ENCODE measurements at places on chromosomes 6 and 20.

- no peak for DNase-seq
Measured at GRCh38 chr20:51738877-51739447, 29.2 kb downstream of the ATP9A start.

DNA sequence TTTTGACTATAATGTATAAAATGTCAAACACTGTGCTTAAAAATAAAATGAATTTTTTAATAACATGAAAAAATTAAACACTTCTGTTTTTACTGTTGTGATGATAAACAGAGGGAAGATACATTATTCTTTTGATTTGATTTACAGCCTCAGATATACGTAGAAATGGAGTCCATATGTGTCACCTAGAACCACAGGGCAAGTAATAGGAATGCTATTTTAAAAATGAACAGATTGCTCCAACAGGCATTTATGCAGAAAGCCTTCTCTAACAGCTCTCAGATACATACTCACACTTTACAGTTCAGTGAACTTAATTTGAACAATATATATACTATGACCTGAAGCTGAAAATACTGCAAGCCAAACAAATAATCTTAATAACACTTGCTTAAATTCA, 1551.0 kb downstream of the GRIK2 start:
- no peak for DNase-seq

DNA sequence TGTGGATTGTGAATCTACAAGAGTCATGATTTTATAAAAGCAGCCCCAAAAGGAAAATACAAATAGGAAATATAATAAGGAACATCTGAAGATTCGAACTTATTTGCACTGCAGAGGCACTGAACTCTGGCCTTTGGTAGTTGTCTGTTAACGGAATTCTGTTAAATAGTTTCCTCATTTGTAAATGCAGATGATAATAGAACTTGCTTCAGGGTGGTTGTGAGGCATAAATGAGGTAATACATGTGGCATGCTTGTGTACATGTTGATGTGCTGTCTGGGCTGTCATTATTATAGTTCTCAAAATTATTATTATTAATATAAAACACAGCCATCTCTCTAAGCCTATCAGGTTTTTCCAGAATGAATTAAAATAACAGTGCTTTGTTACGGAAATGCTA, 302.0 kb downstream of the NRN1 start:
- DNase-seq, result no peak

DNA sequence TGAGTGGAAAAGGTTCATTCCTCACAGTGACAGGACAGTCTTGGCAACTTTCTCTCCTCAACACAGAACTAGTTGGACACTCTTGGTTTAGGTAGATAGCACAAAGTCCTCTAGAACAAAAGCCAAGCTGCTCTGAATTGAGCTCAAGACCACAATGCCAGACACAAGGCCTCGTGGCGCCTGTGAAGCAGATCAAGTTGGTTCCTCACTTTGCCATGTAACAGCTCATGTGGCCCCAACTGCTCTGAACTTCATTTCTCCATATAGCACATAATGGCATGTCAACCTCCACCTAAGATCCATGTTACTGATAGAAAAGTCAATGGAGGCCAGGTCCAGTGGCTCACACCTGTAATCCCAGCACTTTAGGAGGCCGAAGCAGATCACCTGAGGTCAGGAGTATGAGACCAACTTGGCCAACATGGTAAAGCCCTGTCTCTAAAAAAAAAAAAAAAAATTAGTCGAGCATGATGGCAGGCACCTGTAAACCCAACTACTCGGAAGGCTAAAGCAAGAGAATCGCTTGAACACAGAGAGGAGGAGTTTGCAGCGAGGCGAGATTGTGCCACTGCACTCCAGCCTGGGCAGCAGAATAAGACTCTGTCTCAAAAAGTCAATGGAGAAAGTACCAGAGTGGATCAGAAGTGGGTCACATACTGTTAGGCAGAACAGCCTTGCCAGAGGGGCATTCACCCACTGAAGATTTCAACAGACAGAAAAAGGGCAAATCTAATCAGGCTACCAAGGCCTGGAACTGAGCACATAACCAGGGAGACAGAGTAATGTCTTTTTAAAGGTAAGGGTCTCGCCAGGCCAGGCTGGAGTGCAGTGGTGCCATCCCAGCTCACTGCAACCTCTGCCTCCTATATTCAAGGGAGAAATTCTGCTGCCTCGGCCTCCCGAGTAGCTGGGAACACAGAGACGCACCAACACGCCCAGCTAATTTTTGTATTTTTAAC, 21.2 kb downstream of the ROMO1 start:
- DNase-seq, result no peak

GRCh38 chr6:110529907-110530306, 53.5 kb upstream of the SLC22A16 start:
- no peak for DNase-seq

- no peak for DNase-seq
Measured at GRCh38 chr6:138432063-138432356, 28.0 kb downstream of the HEBP2 start.

Measured in stimulated activated CD4-positive, alpha-beta T cell treated with anti-CD3 and anti-CD28 coated beads, Interleukin-4, amount 100 ng/mL, for 24 hours (primary cell).